ENCODE measurements at places on chromosomes 5 and 9. TPM values are rescaled to one million over a fixed set of nuclear protein-coding genes. Genes with fewer than 3 reads are reported as not detected.

S100Z gene
- total RNA-seq = not detected

OR2V1 gene
- not detected for total RNA-seq

PCDHB3 gene
- 0.83 TPM for total RNA-seq

GRCh38 chr9:715743-716400 is 125.6 kb upstream of the DMRT1 start:
- H3K4me1 ChIP-seq = peaks cover 78% of the 10 kb centered on the region
- no peak overlapping the region for H3K4me3 ChIP-seq

DNA sequence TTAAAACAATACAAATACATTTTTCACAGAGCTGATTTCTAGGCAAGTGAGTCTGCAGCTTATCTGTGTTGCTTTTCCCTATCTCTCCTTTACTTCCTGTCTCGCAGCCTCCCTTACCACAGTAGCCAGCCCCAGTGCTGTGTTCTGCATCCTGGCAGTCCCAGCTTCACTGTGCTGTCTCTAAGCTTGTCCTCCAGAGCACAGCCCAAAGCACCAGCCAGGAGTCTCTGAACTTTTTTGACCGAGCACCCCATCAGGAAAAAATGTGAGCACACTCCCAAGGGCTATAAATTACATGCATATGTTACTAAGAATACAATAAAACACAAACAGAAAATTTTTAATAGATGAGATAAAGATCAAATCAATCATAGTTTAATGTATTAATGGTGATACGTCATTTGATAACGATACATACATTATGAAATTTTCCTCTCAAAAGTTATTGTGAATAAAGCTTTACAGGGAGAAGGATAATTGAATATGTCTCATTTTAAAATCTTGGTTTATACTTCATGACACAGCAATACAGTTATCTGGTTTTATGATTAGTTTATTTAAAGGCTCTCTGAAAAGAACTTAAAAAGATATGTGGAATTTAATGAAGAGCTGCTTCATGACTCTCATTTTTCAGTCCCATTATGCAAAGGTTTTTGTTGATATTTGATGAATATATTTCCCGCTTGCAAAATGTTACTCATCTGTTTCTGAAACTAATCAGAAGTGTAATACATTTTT is 7.3 kb upstream of the RHOBTB3 start:
- no peak overlapping the region for H3K27ac ChIP-seq
- H3K4me1 ChIP-seq = peaks cover 42% of the 10 kb centered on the region
- no peak overlapping the region for H3K4me3 ChIP-seq
- no peak for DNase-seq

GRCh38 chr9:109186857-109187520 is 19.9 kb upstream of the FRRS1L start:
- H3K27ac ChIP-seq = no peak overlapping the region
- H3K4me1 ChIP-seq = no peaks in the 10 kb centered on the region
- H3K27me3 ChIP-seq = no peaks in the 10 kb centered on the region
- no peak overlapping the region for H3K4me3 ChIP-seq
- no peak for DNase-seq
